ENCODE measurements at places on chromosomes 6 and 20. TPM values are rescaled to one million over a fixed set of nuclear protein-coding genes. Genes with fewer than 3 reads are reported as not detected.

DNA sequence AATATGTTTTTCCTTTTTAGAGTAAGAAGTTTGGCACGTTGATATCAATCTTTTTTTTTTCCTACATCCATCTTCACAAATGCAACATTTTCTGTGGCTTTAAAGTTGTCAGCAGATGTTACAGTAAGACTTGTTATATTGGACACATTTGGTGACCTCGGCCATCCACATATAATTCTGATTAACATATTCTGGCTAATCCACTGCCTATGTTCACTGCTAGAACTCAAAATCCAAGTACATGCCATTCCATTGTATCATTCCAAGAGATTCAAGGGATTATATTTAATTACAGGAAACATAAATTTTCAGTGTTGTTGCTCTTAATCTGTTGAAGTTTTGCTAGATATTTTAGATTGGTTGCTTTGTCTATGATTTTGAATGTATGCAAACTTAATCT is 367.6 kb downstream of the TENT5A start:
- no peak for DNase-seq

The POLH gene
- 11.9 TPM for total RNA-seq

DNA sequence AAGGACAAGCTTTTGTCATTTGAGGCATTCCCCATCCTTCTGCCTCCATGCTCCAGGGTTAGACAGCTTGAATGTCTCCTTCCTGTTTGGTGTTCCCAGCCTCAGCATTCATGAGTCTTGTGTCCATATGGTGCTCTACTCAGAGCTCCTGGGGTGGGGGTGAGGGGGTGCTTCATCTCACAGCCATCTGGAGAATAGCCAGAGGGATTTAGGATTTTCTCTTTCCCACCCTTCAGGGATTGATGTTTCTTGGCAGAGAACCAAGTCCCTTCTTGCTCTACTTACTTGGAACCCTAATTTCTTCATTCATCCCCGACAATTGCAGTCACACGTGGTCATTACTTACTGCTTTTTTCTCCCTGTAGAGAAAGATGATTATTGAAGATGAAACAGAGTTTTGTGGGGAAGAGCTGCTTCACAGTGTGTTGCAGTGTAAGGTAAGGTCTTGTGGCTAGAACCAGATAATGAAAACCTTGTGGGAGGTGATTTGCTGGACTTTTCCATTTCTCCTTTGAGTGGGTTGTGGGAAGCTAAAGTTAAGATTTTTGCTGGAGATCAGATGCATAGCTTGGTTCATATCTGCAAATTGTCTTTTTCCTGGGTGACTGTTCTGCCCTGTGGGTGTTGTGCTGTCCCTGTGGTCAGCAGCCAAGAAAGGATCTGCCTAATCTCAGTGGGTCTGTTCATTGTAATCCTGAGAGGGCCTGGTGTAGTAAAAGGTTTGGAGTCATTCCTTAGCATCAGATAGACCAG is 18.6 kb downstream of the CMTR1 start:
- no peak for DNase-seq

GRCh38 chr6:135519348-135519747 is 21.8 kb upstream of the AHI1 start:
- no peak for DNase-seq

The RCAN2 gene
- 289 TPM for total RNA-seq

GRCh38 chr6:133542056-133542821 is 301.1 kb downstream of the EYA4 start:
- no peak for DNase-seq

The C6orf52 gene
- not detected for total RNA-seq

- DNase-seq: no peak
These were observed 29.9 kb downstream of the SDCBP2 start for GRCh38 chr20:1298888-1299511.

- no peak for DNase-seq
These were observed 4.6 kb upstream of the PREX1 start for GRCh38 chr20:48832405-48832730.

- no peak for DNase-seq
These were observed 72.0 kb downstream of the DST start for GRCh38 chr6:56570413-56571359.

The ACTL10 gene
- 3.1 TPM for total RNA-seq

DNA sequence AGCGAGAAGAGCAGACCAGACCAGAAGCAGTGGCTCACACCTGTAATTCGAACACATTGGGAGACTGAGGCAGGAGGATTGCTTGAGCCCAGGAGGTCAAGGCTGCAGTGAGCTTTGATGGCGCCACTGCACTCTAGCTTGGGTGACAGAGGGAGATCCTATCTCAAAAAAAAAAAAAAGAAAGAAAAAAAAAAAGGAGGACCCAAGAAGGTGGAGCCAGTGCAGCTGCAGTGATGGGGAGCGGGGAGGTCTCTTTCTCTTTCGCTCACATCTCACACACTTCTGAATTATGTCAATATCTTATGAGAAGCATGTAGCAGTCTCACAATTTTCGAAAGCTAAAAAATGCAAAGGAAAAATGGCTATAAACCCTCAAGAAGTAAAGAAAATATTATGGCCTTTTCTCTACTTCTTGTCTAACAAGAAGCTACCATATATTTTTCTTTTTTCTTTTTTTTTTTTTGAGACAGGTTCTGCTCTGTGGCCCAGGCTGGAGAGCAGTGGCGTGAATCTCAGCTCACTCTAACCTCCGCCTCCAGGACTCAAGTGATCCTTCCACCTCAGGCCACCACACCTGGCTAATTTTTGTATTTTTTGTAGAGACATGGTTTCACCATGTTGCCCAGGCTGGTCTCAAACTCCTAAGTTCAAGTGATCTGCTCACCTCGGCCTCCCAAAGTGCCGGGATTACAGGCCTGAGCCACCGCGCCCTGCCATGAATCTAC is 3.8 kb upstream of the SPO11 start:
- no peak for DNase-seq

DNA sequence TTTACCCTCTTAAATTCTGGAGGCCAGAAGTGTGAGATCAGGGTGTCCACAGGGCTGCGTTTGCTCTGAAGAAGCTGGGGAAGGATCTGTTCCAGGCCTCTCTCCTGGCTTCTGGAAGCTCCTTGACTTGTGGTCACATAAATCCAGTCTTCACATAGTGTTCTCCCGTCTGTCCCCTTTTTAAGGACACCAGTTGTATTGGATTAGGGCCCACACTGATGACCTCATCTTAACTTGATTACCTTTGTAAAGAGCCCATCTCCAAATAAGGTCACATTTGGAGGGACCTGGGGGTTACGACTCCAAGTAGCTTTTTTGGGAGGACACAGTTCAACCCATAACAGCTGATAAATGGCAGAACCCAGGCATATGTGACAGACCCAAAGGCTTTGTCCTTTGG is 20.0 kb upstream of the WFDC2 start:
- no peak for DNase-seq

DNA sequence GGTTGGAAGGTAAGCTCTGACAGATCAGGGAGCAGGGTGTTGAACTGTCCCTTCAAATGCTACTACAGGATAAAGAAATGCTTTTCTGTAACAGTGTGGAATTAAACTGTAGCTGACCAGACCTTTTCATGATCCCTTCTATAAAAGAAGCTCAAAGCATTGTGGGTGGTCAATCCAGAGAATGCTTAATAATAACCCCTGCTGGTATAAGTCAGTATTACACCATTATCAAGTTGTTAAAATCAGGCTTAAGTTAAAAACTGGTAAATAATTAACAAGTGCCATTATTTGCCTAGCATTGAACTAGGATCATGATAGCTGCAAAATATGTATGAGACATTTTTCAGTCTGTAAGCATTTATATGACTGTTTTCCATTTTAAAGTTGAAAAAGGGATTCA is 468.9 kb downstream of the PKHD1 start:
- DNase-seq: no peak

The GDAP1L1 gene
- not detected for total RNA-seq

DNA sequence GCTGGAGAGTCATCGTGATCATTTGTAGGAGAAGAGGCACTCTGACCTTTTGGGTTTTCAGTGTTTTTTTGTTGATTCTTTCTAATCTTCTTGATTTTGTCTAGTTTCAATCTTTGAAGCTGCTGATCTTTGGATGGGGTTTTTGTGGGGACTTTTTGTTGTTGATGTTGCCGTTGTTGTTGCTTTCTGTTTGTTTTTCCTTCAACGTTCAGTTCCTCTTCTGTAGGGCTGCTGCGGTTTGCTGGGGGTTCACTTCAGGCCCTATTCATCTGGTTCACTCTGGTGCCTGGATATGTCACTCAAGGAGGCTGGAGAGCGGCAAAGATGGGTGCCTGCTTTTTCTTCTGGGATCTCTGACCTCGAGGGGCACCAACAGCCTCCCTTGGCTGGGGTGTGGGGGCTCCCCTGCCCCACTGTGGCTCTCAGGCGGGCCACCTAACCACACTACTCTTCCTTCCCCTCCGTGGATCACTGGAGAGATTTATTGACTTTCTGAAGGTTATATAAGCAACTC is 21.5 kb upstream of the TMEM244 start:
- DNase-seq: no peak

- DNase-seq: no peak
These were observed 192.9 kb downstream of the PLCB4 start for GRCh38 chr20:9261781-9262180.

GRCh38 chr6:136763716-136764516 is 28.4 kb downstream of the MAP3K5 start:
- DNase-seq: no peak

- DNase-seq: no peak
These were observed at the start of gene LINC00237 for GRCh38 chr20:21106171-21107017. Gene LINC00237 (minus strand): TSS chr20:21106358.

GRCh38 chr20:4956200-4956810 is 45.0 kb downstream of the SLC23A2 start:
- no peak for DNase-seq

DNA sequence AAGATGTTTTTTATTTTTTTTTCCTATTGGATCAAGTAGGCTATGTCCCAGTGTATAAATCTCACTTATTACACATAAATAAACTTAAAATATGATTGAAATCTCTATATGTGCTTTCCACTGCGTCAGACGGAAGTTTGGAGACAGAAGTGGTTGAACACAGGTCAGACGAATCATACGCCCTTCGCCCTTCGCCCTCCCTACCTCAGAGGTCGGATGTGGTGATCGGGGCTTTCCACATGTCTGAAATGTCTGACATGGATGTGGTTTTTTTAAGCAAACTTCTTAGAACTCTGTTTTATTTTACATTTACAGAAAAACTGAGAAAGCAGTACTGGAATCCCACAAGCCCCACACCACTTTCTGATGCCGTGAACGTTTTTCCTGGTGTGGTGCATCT is 344.4 kb downstream of the THBS2 start:
- no peak for DNase-seq

DNA sequence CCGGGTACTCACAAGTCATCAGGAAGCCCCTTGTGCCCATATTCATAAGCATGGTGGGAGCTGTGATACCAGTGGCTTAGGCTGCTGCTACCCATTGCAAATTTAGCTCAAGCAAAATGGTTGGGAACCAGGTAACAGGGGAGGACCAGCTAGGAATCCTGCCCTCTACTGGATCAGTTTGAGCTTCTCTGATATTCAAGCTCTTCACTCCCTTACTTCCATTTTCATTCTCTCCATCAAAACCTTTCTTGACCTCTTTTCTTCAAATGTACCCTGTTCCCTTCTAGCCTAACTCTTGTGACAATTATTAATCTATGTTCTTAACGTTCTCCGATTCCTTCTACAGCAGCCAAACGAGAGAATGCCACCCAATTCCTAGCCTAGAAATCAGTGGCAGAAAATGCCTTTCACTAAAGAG is 9.7 kb downstream of the NOL7 start:
- no peak for DNase-seq

The RAMACL gene
- 4.6 TPM for total RNA-seq

GRCh38 chr6:6688283-6688682 is 99.8 kb downstream of the LY86 start:
- no peak for DNase-seq

DNA sequence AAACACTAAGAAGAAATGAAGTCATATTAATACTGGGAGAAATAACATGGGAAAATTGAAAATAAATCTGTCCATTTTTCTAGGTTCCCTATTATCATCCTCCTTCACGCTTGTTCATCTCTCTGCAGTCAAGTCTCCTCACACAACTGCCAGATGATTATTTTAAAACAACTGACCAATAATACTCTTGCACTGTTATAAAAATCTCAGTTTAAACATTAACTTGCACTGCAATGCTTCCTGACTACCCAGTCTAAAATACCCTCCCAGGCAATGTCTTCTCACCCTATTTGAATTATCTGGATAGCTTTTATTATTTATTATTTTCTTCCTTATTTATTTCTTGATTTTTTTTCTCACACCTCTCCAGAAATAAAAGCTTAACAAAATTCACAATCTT is 5.7 kb downstream of the EYS start:
- DNase-seq: no peak

The SYCP2L gene
- total RNA-seq: 0.63 TPM

GRCh38 chr6:47093169-47093568 is 51.0 kb upstream of the ADGRF1 start:
- DNase-seq: no peak

The CST5 gene
- total RNA-seq: not detected

The DOP1A gene
- 37.9 TPM for total RNA-seq

The JARID2 gene
- 8.3 TPM for total RNA-seq

- no peak for DNase-seq
These were observed 5.5 kb upstream of the SOX4 start for GRCh38 chr6:21587961-21588480.

The CCHCR1 gene
- 31.6 TPM for total RNA-seq

DNA sequence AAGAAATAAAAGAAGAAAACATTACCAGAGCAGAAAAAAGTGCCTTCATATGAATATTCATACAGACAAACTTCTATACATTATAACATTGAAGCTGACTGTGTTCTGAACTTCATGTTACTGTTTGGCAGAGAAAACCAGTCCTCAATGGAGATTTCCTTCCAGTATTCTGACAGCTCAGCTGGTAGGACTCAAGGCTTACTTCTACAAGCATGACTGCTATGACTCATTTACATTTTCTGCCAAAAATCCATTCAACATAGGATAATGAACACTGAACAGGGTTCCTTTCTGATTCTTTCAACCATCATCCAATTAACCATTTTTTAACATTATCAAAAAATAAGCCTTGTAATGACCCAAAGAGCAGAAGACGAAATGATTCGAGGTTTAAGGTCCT is 25.4 kb downstream of the COL9A1 start:
- no peak for DNase-seq

GRCh38 chr6:10033223-10033829 is 381.5 kb downstream of the TFAP2A start:
- no peak for DNase-seq

- DNase-seq: no peak
These were observed 34.7 kb downstream of the FOXQ1 start for GRCh38 chr6:1346558-1347091.

DNA sequence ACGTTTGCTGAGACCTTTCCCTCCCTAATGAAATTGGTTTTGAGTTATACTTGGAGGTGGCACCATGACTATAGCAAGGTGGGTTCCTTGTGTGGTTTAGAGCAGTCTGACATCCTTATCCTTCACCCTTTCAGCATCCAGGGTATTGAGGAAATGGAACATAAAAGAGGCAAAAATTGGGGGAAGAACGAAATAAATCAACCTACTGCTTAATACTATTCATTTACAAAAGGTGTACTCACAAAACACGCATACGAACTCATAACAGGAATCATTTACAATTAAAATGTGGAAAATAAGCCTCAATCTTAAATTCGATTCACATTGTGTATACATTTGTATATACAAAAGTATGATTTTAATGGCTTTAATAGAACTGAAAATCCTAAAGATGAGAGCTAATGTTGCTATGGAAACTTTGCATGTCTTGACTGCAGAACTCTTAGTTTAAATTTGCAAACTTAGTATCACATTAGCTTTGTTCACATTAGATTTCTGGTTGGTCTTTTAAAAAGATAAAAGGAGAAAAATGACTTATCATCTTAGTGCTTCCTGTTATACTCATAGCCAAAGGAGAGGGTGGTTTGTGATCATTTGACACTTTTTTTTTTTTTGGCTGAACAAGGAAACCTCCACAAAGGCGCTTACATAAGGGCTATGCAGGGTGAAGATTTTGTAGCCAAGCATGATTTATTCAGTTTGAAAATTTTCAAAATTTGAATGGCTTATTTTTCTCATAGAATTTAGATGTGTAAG is 76.1 kb upstream of the ATXN1 start:
- DNase-seq: no peak
